Foreskin fibroblast (primary cell): ENCODE measurements at places on chromosomes 5 and 9.

- DNase-seq: no peak
These were observed 20.2 kb upstream of the MED27 start for GRCh38 chr9:132099741-132100407.

DNA sequence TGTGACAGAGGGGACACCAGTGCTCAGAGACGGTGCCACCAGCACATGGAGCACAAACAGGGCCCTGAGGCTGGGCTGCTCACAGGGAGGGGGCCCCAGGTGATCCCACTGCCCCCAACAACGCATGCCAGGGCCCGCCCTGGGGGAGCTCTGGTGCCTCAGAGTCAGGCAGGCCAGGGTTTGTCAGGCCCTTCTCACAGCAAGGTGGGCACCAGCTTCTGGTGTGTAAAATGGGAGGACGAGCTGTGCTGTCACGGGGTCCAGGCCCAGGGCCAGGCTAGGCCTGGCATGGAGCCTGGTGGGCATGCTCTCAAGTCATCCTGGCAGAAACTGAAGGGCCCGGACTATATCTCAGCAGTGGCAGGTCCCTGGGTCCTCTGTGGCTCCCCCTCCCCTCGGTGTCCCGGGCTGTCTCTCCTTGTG, 34.5 kb downstream of the PRRT1B start:
- DNase-seq: no peak

DNA sequence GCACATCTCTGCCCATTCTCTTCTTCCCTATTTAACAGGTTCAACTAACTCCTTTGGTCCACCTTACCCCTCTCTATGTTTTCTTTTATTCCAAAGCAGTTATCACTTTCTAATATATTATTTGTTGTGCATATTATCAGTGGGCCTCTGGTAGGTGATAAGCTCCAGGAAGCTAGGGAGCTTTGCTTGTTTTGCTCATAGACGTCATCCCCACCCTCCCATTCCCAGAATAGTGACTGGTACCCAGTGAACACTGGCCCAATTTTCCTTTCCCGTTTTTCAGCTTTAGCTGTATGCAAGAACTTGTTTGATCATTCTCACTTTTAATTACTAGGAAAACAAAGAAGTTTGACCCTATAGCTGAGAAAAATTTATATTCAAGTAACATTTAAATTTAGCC, 6.9 kb downstream of the ABHD17B start:
- DNase-seq: no peak

GRCh38 chr5:56314529-56314928, 81.4 kb upstream of the ANKRD55 start:
- DNase-seq: no peak

DNA sequence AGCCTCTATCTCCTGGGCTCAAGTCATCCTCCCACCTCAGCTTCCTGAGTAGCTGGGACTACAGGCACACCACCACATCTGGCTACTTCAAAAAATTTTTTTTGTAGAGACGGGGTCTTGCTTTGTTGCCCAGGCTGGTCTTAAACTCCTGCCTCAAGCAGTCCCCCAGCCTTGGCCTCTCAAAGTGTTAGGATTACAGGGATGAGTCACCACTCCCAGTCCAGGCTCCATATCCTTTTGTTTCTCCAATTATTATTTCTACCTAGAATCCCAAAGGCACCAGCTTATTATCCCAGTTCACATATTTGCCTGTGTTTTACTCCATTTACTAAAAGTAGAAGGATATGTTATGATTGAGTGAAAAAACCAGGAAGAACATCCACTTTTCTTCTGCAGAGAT, 84.9 kb downstream of the TEK start:
- no peak for DNase-seq

DNA sequence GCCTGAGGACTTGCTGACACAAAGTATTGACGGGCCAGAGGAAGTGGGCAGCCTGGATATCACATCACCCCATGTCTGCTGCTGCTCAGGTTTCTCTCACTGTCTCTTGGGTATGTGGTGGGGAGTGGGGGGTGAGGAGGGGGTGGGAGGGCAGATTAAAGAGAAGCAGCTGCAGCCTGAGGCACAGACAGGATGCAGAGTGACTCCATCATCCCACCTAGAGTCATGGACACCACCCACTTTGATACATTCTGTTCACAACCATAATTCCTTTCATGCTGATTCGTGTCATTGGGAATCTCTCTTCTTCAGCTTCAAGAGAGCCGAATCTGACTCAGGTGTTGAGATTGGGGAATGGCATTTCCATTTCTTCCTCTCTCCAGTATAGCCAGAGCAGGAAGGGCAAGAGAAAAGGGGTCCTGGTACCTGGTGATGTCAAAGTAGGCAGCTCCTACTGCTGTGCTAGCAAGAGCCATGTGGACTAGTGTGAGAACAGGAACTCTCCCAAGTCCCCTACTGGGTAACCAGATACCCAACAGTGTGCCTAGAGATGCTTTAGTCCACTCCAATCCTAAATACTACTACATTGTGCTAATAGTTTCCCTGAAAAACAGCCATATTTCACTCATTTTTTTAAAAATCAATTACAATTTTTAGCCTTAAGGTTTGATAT, 22.4 kb downstream of the GRAMD2B start:
- DNase-seq: no peak

GRCh38 chr5:122924203-122924602, 78.8 kb downstream of the SNX24 start:
- DNase-seq: peak; percentile 14

DNA sequence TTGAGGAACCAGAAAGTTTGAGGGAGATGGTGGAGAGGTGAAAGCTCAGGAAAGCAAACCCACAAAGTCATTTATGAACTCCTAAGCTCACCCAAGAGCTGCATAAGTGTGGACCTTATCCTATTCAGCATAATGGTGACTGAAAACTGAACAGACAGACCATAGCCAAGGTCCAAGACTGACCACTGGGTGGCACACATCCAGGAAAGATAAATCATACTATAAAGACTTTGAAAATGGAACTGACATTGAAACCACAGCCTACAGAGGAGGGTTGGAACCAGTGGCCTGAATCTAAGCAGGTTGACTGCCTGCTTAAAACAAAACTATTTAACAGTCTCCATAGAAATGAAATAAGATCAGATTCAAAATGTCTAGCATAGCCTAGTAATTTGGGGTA, 121.0 kb upstream of the RGS7BP start:
- peak; percentile 13 for DNase-seq

DNA sequence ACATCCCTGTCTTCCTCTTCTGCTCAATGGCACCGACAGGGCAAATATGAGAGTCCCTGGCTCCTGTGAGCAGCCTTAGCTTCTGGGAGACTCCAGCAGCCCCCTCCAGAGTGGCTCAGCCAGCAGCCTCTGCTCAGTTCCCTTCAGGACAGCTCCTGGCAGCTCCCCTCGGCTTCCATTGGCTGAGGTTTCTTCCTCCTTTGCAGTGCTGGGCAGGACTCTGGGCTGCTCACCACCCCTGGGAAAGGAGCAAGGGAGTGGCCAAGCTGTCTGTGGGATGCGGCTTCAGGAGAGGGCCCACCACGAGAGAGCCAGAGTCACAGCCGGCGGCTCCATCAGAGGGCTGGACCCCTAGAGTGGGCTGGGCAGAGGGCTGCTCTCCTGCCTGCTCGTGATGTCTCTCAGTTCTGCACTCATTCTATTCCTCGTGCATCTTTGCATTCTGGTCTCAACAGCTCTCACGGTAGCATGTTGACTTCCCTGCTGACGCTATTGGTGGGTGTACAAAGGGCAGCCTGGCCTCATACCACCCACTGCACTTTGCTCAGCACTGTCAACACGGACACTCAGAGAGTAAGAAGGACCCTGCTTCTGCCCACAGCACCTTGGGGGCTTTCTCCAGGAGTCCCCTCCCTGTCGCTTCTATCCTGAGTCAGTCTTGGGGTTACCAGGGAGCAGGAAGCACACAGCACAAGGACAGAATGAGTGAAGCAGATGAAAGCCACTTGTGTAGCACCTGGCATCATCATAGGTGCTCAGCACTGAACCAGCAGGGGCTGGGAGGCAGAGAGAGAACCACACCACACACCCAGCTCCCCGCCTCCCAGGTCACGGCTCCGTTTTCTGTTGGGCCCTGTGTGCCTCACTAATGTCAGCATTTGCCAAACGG, 80.9 kb upstream of the ALDH1B1 start:
- no peak for DNase-seq

- DNase-seq: no peak
These were observed 3.2 kb upstream of the FUBP3 start for GRCh38 chr9:130576176-130576575.
